C1 segment of cervical spinal cord (tissue), 14 donors: ENCODE measurements at places on chromosomes 7 and 10.

DNA sequence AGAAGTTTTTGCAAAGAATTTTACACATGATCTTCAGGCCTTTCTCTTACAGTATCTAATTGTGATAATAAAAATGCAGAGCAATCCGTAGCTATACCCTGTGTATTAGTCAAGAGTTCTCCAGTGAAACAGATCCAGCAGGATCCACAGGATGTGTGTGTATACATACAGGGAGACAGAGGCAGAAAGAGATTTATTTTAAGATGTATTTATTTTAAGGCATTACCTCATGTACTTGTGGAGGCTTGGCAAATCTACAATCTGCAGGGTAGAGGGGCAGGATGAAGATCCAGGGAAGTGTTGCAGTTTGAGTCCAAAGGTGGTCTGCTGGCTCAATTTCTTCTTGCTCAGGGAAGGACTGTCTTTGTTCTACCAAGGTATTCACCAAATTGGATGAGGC is 41.7 kb downstream of the ARHGAP12 start:
- no peak for DNase-seq

- no peak for DNase-seq
Measured at GRCh38 chr10:114615600-114616007, 42.5 kb downstream of the ABLIM1 start.

- DNase-seq, result no peak
Measured at GRCh38 chr10:33111488-33112051, 153.5 kb upstream of the ITGB1 start.

DNA sequence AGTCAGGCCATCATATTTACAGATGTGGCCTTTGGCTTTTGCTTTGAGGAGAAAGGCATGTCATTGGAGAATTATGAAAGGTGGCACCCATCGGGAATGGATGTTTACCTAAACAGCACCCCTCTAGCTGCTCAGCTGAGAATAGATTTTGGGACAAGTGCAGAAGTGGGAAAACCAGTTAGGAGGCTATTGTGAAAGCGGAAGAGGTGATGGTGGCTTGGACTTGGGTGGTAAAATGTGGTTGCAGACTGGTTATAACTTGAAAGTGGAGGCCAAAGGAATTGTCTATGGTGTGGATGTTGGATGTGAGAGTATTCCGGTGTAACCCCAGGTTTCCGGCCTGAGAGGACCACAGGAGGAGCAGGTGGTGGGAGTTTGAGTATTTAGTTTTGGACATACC is 5.2 kb upstream of the SLC12A9 start:
- DNase-seq, result no peak

DNA sequence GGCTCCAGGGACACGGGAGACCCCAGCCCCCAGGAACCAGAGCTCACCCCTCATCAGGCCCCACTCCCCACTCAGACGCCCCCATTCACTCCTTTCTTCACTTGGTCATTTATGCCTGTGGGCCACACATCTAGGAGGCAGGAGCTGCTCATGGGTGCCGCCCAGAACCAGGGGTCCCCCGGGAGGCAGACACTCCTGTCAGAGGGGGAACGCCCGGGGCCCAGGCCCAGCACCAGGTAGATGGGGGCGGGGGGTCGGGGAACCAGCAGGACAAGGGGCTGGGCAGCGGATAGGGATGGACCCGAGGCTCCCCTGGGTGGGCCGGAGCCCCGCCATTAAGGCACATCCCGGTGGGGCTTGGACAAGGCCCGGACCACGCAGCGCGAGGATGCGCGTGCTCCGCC is 11.8 kb downstream of the CALY start:
- DNase-seq, result no peak

DNA sequence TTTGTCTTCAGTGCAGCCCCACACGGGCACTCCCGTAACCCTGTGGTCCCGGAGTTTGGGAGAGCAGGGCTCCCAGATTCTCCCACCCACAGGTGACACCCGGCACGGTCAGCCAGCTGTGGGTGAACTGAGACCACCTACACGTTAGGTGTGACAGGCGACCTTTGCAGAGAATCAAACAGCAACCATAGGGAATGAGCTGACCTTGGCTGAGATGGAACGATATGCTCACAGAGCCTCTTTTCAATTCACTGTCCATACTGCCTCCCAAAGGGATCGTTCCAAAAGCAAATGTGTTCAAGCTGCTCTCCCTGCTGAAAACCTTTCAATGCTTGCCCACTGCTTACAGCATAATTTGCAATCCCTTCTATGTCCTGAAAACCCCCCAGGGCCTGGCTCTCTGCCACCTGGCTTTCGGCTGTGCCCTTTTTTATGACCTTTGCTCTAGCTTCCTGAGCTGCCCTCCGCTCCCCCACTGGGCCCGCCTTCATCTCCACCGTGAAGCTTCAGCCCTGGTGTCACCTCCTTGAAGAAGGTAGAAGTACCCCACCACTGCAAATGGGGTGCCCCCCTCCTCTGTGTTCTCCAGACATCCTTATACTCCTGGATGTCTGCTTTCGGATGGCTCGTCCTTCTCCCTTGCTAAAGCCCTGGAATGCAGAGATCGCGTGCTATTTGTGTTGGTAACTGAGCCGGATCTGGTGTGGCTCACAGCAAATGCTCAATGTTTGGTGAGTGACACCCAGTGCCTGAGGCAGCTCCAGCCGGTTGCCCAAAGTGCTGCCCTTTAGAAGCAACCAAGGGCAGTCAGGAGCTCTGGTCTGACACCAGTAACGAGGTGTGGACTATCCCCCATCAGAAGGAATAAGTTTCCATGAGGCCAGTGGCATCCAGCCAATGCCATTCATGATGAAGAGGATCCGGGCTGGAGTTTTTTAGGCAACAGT is 90.4 kb downstream of the KIAA1549 start:
- DNase-seq, result no peak
